ENCODE measurements at places on chromosomes 3 and 15.
A peak's percentile ranks its signal among the peaks of the same experiment; 100 is the strongest.

DNA sequence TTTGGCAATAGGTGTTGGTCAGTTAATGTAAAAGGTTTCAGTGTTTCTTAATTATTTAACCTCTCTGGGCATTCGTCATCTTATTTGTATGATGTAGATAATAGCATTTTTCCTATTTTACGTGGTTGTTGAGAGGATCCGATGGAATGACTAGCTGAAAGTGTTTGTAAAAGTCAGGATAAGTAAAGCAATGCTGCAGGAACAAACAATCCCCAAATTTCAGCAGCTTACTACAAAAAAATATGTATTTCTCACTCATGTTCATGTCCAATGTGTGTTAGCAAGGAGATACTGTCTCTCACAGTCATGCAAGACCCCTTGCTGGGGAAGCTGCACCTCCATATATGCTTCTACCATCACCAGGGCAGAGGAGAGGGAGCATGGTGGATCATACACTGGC, 38.7 kb downstream of the CEMIP start:
- no peak for DNase-seq

GRCh38 chr3:4821338-4821737, 157.9 kb upstream of the BHLHE40 start:
- DNase-seq = no peak

DNA sequence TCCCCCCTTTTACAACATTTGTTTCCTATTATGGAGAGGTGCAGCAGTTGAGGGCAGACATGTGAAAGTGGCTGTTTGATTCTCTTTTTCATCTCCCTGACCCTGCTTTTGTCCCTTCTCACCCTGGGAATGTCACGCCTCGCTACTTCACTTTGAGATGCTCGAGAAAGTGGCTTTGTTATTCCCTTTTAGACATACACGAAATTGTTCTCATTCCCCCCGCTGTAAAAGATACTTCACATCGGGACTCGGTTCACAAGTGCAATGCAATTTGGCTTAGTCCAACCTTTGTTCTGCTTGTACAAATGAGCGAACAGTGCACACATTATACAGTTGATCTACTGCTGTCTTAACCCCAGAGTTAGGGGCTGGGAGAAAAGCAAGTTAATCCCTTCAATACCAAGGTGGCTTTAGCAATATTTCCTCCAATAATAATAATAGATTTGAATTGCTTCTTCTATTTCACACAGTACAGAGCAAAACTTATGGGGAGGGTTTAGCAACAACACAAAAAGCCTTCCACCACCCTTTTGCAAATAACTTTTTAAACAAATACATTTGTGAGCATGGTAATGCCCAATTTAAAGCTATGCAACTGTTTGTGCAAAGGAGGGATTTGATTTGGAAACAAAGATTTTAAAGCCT, 5.7 kb upstream of the FOXB1 start:
- DNase-seq = no peak

- peak; percentile 62 for DNase-seq
These were observed 34.1 kb downstream of the SPATA12 start for GRCh38 chr3:57094575-57094974.

DNA sequence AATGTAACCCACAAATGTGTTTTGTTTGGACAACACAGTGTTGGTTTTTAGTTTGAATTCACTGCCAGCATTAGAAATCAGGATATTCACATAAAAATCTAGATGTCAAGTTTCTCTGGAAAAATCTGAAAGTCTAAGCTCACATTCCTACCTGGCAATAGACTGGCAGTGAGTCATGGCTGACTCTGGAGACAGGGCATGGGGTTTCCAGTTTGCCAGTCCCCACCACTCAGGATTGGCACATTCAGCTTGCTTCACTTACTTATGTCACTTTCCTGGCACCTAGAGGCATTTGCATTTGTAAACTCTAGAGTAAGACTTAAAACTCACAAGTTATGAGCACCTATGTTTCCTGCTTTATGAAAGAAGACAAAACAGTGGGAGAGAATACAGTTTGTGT, 19.1 kb upstream of the SEC61A1 start:
- DNase-seq = no peak

GRCh38 chr3:52097851-52098507, 41.6 kb upstream of the DUSP7 start:
- no peak for DNase-seq

Data from fibroblast of skin of abdomen (primary cell).